ENCODE measurements at places on chromosomes 4 and X.

DNA sequence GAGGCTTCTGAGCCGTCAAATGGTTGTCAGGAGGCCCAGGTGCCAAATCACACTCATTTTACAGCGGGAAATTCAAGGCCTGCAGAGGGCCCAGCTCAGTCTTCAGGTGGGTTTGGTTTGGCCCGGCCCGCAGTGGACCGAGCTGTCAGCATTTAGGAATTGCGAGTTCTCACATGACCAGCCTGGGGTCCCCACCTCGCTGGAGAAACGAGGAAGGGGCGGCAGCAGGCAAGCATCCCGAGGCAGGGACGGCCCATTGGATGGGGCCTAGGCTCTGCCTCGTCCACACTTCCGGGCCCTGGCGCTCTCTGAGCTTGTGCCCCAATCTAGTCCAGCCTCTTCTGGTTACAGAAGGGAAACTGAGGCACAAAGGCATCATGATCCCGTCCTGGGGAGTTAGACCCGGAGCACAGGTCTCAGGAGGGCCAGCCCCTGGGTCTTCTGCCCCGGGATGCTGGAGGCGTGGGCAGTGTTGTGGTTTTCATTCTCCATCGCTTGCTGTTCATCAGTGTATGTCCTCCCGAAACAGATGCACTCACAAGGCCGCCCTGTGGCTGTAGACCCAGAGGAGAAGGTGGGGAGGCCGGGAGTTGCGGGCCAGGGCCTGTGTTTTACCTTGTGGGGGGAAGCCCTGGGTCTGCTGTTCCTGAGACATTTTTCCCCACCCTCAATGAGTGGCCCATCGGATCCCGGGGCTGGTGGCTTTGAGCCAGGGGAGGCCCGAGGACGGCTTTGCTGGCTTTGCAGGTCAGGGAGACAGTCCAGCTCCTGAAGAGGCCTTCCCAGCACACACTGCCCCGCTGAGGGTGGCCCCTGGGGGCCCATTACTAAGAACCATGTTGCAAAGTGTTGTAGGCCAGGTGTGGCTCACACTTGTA, 8.9 kb downstream of the PSAPL1 start:
- DNase-seq: no peak

GRCh38 chr4:113675731-113676697, 85.5 kb downstream of the CAMK2D start:
- no peak for DNase-seq

- no peak for DNase-seq
Measured at GRCh38 chr4:15378062-15378461, 49.8 kb upstream of the C1QTNF7 start.

DNA sequence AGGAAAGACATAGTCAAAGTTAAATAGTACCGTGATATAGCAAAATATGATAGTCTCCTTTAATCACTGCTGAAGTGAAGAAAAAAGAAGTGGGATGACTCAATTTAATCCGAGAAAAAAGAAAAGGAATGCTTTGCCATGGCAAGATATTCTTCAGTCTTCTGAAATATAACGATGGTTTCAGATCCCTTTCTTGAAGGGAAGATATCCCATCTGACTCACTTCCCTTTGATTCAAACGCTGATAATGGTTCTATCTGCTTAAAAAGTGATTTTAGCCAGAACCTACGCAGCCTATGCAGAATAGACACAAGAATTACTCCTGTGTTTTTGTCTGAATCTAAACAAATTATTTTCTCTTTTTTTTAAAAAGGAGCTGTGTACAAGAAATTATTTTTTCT, 68.1 kb upstream of the FTHL17 start:
- no peak for DNase-seq

GRCh38 chr4:106707776-106708463, 328.2 kb downstream of the DKK2 start:
- no peak for DNase-seq

- DNase-seq: no peak
Measured at GRCh38 chr4:68129793-68130192, at the start of gene TMPRSS11F. TMPRSS11F (minus strand) TSS chr4:68129869; CDS start chr4:68129820, 49 bp downstream.

DNA sequence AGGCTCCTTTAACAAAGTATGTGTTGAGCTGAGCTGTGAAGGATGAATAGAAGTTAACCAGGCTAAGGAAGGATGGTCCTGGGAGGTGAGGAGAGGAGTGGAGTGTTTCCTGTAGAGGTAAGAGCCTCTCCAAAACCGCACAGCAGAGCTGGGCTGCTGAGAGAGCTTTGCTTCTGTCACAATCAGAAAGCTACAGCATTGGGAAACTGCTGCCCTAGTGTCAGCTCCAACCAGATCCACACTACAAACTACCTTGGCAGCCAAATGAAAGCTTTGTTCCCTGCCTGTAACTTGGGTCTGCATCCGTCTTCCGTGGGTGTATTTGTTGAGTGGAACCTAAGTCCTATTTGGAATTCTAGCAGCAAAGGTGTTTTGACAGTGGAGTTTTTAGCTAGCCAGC, 91.8 kb downstream of the REPS2 start:
- no peak for DNase-seq

DNA sequence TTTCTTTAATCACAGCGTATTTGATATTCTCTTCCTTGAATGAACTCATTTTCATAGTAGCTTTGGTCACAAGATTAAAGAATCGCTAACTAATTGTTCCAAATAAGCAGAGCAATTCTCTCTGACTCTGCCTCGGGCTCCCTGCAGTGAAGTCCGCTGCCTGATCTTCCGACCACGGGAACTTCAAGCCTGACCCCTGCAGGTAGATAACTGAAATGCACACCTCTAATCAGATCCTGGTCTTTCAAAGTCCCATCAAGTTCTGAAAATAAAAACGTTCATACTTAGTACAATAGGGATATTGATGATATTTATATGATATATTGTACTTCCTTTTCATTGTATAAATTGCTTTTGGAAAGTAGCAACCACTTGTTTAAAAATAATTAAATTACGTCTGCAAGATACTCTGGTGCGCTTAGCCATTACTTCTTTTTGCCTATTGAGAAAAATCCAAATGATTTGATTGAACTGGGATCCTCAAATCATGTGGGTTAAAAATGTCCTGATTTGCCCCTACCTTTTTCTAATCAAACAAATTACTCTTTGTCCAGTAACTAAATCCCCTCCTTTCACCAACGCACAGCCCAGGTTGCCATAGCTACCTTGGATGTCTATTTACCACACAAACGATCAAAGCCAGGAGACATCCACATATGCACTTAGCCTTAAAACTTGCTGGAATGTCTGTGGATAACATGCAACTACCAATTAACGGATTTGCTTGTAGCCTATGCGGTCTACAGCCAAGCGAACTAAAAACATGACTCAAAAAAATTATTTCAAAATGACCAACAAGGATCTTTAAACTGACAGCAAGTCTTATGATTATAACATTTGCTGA, 4.2 kb downstream of the MID1 start:
- DNase-seq: no peak

DNA sequence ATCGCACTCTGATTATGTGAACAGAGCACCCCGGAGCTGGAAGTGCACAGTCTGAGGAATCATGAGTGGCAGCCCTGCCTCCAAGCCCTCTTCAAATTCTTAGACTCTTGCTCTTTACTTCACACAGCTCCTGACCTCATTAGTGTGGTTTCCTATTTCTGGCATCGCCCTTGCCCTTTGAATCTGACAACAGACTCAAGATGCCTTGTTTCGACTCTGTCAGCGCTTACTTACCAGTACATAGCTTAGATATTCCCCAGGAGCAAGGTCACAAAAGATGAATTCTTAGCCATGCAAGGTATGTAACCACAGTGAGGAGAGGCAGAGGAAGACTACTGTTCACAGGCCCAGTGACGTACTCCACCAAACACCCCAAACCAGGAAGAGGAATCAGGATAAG, 167.2 kb downstream of the KDR start:
- no peak for DNase-seq

- no peak for DNase-seq
Measured at GRCh38 chr4:76995776-76996175, 46.2 kb downstream of the SEPTIN11 start.

DNA sequence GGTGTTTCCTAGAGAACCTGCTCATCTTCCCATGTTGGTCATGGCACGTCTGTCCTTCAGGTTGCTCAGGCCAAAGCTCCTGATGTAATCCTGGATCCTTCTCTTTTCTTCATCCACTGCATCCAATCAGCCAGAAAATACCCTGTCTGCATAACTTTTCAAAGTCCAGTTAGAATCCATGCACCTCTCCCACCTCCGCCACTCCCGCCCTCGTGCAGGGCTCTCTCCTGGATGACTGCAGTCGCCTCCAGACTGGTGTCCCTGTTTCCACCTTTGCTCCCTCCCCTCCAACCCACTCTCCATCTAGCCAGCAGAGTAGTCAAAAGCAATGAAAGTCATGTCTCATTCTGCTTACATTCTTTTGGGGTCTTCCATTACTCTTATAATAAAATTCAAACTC, 16.0 kb downstream of the CNGA2 start:
- DNase-seq: no peak

DNA sequence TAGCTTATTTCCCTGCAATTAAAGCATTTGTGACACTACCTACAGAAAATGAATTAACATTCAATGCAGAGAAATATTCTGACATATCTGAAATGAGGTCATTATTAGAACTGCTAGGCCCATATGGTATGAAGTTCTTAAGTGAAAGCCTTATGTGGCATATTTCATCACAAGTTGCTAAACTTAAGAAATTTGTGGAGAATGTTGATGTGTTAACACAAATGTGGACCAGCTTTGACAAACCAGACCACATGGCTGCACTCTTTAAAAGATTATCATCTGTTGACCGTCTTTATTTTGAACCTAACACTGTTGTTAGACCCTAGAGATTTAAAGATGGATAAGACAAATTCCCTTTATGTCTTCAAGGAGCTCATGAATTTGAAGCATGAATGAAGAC, 1024.1 kb downstream of the RPA4 start:
- no peak for DNase-seq

- DNase-seq: no peak
Measured at GRCh38 chr4:119788349-119789266, 160.0 kb upstream of the PDE5A start.

GRCh38 chrX:24443918-24444317, 21.2 kb upstream of the PDK3 start:
- DNase-seq: no peak

Measured in HTR-8/SVneo (cell line).